ENCODE measurements at places on chromosomes 12 and 14. TPM values are rescaled to one million over a fixed set of nuclear protein-coding genes. Genes with fewer than 3 reads are reported as not detected.

The SPTSSA gene
- total RNA-seq = 22.1 TPM

DNA sequence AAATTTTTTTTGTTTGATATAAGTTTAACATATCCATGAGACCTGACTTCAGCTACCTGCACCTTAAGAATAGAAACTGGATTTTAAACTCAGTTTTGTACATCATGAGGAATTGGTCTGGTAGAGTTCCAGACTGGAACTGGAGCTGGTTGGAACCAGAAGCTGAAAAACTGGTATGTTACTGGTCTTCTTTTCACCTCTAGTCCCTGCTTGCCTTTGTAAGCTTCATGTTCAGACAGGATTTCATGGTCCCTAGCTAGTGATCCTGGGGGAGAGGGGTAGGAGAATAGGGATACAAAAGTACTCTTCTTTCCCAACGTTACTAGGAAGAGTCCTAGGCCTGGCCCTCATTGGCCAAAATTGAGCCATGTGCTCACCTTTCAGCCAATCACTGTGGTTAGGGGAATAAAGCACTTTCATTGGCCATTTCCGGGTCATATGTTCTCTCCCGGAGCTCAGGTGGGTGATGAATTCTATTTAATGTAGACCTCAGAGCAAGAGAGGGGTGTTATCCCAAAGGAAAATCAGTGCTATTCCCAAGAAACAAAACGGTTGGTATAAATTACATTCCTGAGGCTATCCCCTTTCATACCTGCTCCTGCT lies 36.9 kb upstream of the APPL2 start:
- no peaks in the 10 kb centered on the region for H3K36me3 ChIP-seq
- H3K27me3 ChIP-seq = no peaks in the 10 kb centered on the region
- peaks cover 3% of the 10 kb centered on the region for H3K4me1 ChIP-seq
- no peak overlapping the region for H3K4me3 ChIP-seq
- no peak overlapping the region for H3K27ac ChIP-seq

DNA sequence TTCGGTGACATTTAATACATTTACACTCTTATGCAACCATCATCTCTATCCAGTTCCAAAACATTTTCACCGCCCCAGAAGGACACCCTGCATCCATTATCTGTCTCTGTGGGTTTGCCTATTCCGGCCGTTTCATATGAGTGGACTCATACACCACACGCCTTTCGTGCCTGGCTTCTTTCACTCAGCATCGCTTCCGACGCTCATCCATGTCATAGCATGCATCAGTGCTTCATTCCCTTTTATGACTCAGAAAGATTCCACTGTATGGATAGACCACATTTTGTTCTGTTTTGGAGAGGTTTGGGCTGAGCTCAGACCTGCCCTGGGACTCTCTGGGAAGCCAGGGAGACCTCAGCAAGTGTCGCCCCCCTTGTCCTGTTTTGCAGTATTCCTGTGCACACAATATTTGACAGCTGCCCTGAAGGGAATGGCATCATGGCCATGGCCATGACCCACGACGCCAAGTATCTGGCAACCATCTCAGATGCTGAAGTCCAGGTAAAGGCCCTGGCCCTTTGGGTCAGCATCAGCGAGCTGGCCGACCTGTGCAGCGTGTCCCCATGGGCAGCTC lies 23.8 kb downstream of the CFAP251 start:
- H3K36me3 ChIP-seq = peaks cover 6% of the 10 kb centered on the region
- no peaks in the 10 kb centered on the region for H3K27me3 ChIP-seq
- no peak for DNase-seq
- no peak overlapping the region for H3K4me3 ChIP-seq
- no peak overlapping the region for H3K27ac ChIP-seq

DNA sequence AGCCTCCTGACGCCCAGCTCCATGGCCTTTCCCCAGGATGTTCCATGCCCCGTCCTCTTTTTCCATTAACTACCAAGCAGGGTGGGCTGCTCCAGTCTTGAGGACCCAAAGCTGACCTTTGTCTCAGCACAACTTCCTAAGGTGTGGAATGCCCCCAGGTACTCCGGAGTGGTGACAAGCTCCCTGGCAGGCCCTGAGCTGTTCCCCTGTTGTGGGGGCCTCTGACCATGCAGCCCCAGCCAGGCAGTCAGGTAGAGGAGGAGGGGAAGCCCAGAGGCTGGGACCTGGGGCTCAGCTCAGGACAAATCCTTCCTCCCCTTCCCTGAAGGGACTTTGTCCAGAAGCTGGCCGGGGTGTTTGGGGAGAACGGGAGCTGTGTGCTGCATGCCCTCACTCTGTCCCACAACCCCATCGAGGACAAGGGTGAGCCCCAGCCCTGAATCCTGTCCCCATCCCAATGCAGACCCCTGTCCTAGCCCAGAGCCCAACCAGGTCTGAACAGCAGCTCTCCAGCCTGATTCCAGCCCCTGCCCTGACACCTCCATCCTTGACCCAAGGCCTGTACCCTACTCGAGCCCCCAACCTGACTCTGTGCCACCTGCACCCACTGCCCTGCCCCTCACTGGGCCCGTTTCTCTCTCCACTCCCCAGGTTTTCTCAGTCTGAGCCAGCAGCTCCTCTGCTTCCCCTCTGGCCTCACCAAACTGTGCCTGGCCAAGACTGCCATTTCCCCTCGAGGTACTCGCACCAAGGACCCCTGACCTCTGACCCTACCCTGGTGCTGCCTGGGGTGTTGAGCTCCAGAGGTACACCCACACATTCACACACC lies 4.4 kb downstream of the CARMIL3 start:
- H3K4me1 ChIP-seq = peaks cover 8% of the 10 kb centered on the region
- H3K27ac ChIP-seq = no peak overlapping the region
- no peak overlapping the region for H3K4me3 ChIP-seq
- DNase-seq = no peak
- no peaks in the 10 kb centered on the region for H3K36me3 ChIP-seq

The CLEC2A gene
- not detected for total RNA-seq
